ENCODE measurements at places on chromosomes 13 and 19. TPM values are rescaled to one million over a fixed set of nuclear protein-coding genes. Genes with fewer than 3 reads are reported as not detected.

DNA sequence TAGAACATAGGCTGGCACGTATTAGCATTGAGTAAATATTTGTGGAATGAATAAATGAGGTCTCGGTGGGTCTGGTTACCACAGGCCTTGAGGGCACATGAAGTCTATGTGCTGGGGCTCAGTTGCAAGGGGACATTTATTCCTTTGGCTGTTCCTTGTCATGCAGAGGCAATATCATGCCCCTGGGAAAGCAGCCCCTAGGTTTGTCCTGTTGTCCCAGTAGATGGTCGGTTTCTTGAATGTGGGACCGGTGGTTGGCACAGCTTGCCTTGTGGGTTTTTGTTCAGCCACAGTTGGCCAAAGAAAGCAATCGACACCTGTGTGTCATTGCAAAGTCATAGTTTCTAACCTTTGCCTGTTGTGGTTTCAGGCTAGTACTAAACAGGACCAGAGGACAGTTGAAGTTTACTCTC is 24.7 kb upstream of the GPR183 start:
- no peak overlapping the region for H3K4me3 ChIP-seq
- H3K27ac ChIP-seq, result no peak overlapping the region
- H3K4me1 ChIP-seq, result peaks cover 12% of the 10 kb centered on the region
- no peaks in the 10 kb centered on the region for H3K27me3 ChIP-seq
- no peak for DNase-seq

DNA sequence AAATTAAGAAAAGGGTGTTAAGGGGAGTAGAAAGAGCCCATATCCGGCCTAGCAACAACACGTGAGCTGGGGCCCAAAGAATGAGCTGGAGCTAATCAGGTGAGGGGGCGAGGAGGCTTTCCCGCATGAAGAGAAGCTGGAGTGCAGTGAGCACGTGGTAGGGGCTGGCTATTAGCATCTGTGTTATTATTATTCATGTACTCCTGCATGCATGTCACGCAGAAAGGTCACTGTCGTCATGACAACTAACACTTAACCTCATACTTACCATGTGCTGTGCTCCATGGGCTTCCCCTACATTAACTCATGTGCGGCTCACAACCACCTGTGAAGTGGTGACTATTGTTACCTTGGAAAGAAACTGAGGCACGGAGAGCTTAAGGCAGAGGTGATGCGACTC is 227.6 kb upstream of the UBL3 start:
- DNase-seq, result no peak
- no peaks in the 10 kb centered on the region for H3K4me1 ChIP-seq
- no peak overlapping the region for H3K27ac ChIP-seq
- no peak overlapping the region for H3K4me3 ChIP-seq
- H3K36me3 ChIP-seq, result no peaks in the 10 kb centered on the region

- peaks cover 3% of the 10 kb centered on the region for H3K4me1 ChIP-seq
- DNase-seq, result no peak
- H3K27me3 ChIP-seq, result no peaks in the 10 kb centered on the region
- H3K27ac ChIP-seq, result peak overlapping the region; percentile 98
- H3K4me3 ChIP-seq, result peak overlapping the region; percentile 98
These were observed 278 bp upstream of the ZNF274 start for GRCh38 chr19:58182577-58182988.

DNA sequence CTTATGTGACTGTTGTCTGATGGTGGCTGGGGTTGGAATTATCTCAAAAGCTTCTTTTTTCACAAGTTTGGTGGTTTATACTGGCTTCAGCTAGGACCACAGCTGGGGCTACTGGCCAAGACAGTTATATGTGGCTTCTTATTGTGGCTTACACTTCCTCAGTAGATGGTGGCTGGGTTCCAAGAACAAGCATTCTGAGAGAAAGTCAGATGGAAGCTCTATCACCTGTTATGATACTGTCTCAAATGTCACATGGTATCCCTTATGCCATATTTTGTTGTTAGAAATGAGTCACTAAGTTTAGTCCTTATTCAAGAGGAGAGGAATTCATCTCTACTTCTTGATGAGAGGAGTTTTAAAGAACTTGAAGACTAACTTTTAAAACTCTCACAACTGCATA is 41.6 kb downstream of the NDFIP2 start:
- peak overlapping the region; percentile 56 for H3K27ac ChIP-seq
- peaks cover 27% of the 10 kb centered on the region for H3K36me3 ChIP-seq
- DNase-seq, result no peak
- no peaks in the 10 kb centered on the region for H3K27me3 ChIP-seq
- H3K4me3 ChIP-seq, result no peak overlapping the region

GRCh38 chr19:55147545-55148251 is 1.3 kb downstream of the TNNT1 start:
- H3K4me1 ChIP-seq, result no peaks in the 10 kb centered on the region
- peak overlapping the region; percentile 82 for H3K27ac ChIP-seq
- DNase-seq, result peak; percentile 67
- H3K4me3 ChIP-seq, result peak overlapping the region; percentile 64
- no peaks in the 10 kb centered on the region for H3K36me3 ChIP-seq

- DNase-seq, result no peak
- no peaks in the 10 kb centered on the region for H3K4me1 ChIP-seq
- no peaks in the 10 kb centered on the region for H3K27me3 ChIP-seq
- no peaks in the 10 kb centered on the region for H3K36me3 ChIP-seq
- H3K27ac ChIP-seq, result no peak overlapping the region
These were observed 629.7 kb downstream of the LIG4 start for GRCh38 chr13:107585469-107586180.

DNA sequence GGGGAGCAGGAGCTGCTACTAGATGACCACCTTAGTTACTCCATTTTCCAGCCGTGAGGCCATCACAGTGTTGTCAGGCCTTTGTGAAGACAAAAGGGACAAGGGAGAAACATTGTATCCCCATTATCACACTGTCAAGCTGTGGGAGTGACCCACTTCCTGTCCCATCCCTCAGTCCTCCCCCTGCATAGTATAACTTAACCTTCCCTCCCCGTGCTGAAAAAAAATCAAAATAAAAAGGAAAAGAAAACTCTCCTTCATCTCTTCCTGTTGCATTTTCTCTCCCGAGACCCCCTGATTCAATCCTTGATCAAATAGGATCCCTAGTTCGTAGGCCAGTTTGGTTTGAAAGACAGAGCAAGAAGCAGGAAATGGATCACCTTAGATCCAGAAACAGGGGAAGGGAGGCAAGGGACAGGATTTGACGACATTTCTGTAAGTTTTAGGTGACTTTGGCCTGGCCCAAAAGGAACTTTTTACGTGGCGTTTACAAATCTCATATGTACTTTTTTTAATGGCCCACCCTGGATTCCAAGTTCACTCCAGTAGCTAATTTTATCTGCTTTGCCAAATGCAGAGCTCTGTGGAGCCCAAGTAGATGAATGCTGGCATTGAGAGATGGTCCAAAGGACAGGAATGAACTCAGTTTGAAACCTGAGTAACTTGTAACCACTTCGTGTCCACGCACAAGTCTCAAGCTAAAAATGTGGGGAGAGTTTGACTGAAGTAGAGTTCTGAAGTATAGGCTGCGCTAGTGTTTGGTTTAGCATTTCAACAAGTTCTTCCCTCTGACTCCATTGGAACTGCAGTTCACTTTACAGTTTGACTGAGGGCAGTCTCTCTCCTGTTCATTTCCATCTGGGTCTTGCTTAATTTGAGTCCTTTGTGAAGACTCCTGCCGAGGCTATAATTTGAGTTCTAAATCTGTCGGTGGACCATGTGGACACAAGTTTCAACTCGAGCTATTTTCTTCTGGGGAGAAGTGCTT is 16.6 kb upstream of the GATAD2A start:
- H3K36me3 ChIP-seq, result no peaks in the 10 kb centered on the region
- peak overlapping the region; percentile 57 for H3K27ac ChIP-seq
- peak overlapping the region; percentile 4 for H3K4me3 ChIP-seq
- no peaks in the 10 kb centered on the region for H3K27me3 ChIP-seq
- peaks cover 43% of the 10 kb centered on the region for H3K4me1 ChIP-seq
- no peak for DNase-seq

- H3K27ac ChIP-seq, result no peak overlapping the region
- H3K4me3 ChIP-seq, result peak overlapping the region; percentile 32
- H3K27me3 ChIP-seq, result no peaks in the 10 kb centered on the region
- no peak for DNase-seq
- no peaks in the 10 kb centered on the region for H3K36me3 ChIP-seq
- no peaks in the 10 kb centered on the region for H3K4me1 ChIP-seq
These were observed 228.5 kb upstream of the ARGLU1 start for GRCh38 chr13:106796280-106797047.

DNA sequence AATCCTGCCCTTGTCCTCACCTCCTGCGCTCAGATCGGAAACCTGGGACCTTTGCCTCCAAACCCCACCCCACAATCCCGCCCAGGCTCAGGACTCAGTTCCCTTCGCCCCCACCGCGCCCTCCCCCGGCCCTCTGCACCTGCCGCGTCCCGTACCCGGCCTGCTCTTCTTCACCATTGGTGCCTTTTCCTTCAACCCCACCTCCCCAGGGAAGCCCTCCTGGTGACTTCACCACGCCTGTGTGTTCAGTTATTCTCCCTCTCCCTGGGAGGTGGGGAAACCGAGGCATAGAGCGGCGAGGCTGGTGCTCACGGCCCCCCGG is 19.3 kb upstream of the TCF3 start:
- no peak overlapping the region for H3K27ac ChIP-seq
- H3K4me1 ChIP-seq, result peaks cover 8% of the 10 kb centered on the region
- no peak for DNase-seq
- H3K4me3 ChIP-seq, result peak overlapping the region; percentile 22
- peaks cover 85% of the 10 kb centered on the region for H3K27me3 ChIP-seq

GRCh38 chr13:36282821-36283432 is 14.7 kb downstream of the CCDC169 start:
- no peak overlapping the region for H3K27ac ChIP-seq
- no peaks in the 10 kb centered on the region for H3K36me3 ChIP-seq

DNA sequence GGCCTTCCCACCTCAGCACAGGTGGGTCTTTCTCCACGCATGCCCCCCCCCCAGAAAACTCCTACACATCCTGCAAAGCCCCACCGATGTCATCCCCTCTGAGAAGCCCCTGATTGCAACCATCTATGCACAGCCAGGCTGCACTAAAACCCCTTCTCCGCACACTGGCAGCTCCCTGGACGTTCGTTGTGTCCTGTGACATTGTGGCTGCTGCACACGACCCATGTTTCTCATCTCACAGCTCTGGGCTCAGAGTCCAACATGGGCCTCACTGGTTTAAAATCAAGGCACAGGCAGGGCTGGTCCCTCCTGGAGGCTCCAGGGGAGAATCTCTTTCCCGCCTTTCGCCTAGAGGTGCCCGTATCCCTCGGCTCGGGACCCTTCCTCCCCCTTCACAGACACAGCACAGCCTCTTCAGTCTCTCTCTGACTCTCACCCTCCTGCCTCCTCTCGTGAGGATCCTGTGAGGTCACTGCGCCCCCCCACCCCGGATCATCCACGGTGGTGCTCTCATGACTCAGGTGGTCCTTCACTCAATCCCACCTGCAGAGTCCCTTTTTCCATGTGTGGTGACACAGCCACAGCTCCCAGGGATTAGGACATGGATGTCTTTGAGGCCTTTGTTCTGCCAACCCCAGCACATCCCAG is 71.2 kb downstream of the GADD45B start:
- no peaks in the 10 kb centered on the region for H3K27me3 ChIP-seq
- H3K36me3 ChIP-seq, result no peaks in the 10 kb centered on the region
- H3K4me3 ChIP-seq, result peak overlapping the region; percentile 45
- DNase-seq, result no peak

DNA sequence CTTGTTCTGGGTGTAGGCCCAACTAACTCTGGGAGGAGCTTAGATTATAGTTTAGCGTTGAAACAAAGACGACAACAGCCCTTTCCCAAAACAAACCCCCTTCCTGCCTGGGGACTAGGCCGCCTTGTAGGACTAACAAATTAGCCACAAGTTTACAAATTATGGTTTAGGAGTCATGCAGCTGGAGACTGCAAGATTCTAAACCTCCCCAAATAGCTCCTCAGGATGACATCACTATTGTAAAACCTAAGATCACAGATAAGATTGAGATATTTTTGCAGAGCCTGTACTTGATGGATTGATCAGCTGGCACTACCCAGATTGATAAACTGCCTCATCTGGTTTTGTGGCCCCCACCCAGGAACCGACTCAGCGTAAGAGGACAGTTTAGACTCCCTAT is 2.3 kb upstream of the SLC25A15 start:
- no peaks in the 10 kb centered on the region for H3K36me3 ChIP-seq
- no peak overlapping the region for H3K27ac ChIP-seq
- peaks cover 4% of the 10 kb centered on the region for H3K4me1 ChIP-seq
- H3K4me3 ChIP-seq, result no peak overlapping the region

DNA sequence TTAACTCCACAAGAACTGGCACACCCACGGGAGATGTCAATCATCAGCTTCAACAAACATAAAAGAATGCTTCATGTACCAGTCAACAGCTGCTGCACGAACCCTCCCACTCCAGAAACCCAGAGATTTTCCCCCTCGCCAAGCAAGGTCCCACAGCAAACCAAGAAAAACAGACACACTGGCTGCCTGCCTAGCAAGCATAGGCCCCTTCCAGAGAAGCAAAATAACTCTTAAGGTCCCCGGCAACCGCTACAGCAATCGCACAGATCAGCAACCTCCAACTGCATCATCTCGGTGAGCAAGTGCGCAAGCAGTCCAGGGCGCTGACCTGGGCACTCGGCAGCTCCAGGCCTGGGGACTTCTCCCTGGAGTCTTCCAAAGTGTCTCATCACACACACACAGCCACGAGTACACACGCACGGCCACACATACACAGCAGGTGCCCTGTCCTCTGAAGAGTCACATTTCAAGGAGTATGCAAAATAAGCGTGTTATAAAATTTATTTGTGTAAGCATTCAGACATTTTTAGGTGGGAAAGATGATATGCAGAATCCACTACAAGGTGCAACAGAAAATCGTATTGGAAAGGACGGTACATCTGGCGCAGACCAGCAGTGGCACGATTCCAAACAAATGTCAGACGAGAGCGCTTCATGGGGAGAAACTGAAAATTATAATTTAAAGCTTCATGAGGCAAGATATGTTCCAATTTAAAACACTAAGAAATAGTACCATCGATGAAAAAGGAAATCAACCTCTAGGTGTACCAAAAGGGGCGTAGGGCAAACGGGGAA is 125.0 kb downstream of the STK24 start:
- peaks cover 24% of the 10 kb centered on the region for H3K4me1 ChIP-seq
- H3K27ac ChIP-seq, result peak overlapping the region; percentile 58
- H3K4me3 ChIP-seq, result no peak overlapping the region
- no peaks in the 10 kb centered on the region for H3K36me3 ChIP-seq
- peak; percentile 75 for DNase-seq

- H3K36me3 ChIP-seq, result no peaks in the 10 kb centered on the region
- no peak overlapping the region for H3K27ac ChIP-seq
- no peaks in the 10 kb centered on the region for H3K4me1 ChIP-seq
- H3K4me3 ChIP-seq, result no peak overlapping the region
- H3K27me3 ChIP-seq, result no peaks in the 10 kb centered on the region
- no peak for DNase-seq
These were observed 230.7 kb downstream of the NALCN start for GRCh38 chr13:101185606-101186005.

Gene CYP4F2
- not detected for total RNA-seq

Gene VSTM1
- not detected for total RNA-seq

Gene IGSF23
- total RNA-seq, result not detected

Gene ZNF560
- not detected for total RNA-seq

Gene HCN2
- 0.13 TPM for total RNA-seq

Gene CKAP2
- 8.0 TPM for total RNA-seq

Gene APOC1
- 8.7 TPM for total RNA-seq

Gene UBL5
- total RNA-seq, result 265 TPM
